ENCODE measurements at places on chromosomes 4 and X. TPM values are rescaled to one million over a fixed set of nuclear protein-coding genes. Genes with fewer than 3 reads are reported as not detected.

CCSER1 gene
- total RNA-seq: 9.7 TPM

SRPK3 gene
- total RNA-seq: 0.74 TPM

GLOD5 gene
- total RNA-seq: not detected

GAGE12H gene
- total RNA-seq: not detected

TSR2 gene
- total RNA-seq: 31.4 TPM

PLAC1 gene
- not detected for total RNA-seq

CT45A10 gene
- total RNA-seq: not detected

RAPGEF2 gene
- total RNA-seq: 37.5 TPM

FREM3 gene
- total RNA-seq: not detected

TCEAL2 gene
- total RNA-seq: 0.32 TPM

SLC7A11 gene
- total RNA-seq: 0.93 TPM

GYG2 gene
- 377 TPM for total RNA-seq

PPBP gene
- 1.3 TPM for total RNA-seq

OTUD6A gene
- not detected for total RNA-seq

EXOC1L gene
- total RNA-seq: not detected

SHISA3 gene
- 0.48 TPM for total RNA-seq

PCDH18 gene
- total RNA-seq: 23.3 TPM

GPRIN3 gene
- 6.2 TPM for total RNA-seq
